Activated gamma-delta T cell treated with anti-CD3 and anti-CD28 coated beads, Interleukin-2, amount 50 U/mL, for 16 hours (primary cell): ENCODE measurements at places on chromosomes 11 and 22.

GRCh38 chr11:65591939-65592857 lies 3.4 kb downstream of the KCNK7 start:
- no peak for DNase-seq

DNA sequence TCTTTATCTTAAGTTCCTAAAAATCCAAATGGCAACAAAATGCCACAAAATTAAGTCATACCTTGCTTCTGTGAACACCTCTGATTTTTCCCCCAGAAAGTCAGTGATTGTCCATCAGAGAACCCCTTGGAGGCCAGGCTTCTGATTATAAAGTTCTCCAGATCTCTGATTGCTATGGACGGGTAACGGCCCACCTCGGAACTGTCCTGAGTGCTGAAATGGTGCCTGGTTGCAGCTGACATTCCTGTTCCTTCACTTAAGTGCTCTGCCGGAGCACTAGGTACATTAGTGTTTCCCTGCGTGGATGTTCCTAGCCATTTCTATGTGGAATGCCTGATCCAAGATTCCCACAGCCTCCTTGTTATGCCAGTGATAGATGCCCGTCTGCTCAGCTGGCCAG lies 85.0 kb downstream of the CHST1 start:
- DNase-seq, result no peak

GRCh38 chr22:38180841-38181452 lies 683 bp downstream of the PLA2G6 start:
- no peak for DNase-seq

GRCh38 chr11:42237701-42238235 lies 778.3 kb upstream of the LRRC4C start:
- DNase-seq, result no peak

DNA sequence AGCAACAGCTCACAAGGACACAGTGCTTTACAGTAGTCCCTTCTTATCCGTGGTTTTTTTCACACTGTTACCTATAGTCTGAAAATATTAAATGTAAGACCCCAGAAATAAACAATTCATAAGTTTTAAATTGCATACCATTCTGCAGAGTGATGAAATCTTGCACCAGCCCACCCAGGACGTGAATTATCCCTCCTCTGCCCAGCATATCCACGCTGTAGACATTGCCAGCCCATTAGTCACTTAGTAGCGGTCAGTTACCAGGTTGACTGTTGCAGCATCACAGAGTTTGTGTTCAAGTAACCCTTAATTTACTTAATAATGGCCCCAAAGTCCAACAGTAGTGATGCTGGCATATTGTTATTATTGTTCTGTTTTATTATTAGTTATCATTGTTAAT lies 3.6 kb downstream of the CLTCL1 start:
- DNase-seq, result no peak
